NCI-H1105 treated with DMSO at 0.1 percent for 48 hours (cell line): ENCODE measurements at places on chromosomes 5 and 9.
A peak's percentile ranks its signal among the peaks of the same experiment; 100 is the strongest.

DNA sequence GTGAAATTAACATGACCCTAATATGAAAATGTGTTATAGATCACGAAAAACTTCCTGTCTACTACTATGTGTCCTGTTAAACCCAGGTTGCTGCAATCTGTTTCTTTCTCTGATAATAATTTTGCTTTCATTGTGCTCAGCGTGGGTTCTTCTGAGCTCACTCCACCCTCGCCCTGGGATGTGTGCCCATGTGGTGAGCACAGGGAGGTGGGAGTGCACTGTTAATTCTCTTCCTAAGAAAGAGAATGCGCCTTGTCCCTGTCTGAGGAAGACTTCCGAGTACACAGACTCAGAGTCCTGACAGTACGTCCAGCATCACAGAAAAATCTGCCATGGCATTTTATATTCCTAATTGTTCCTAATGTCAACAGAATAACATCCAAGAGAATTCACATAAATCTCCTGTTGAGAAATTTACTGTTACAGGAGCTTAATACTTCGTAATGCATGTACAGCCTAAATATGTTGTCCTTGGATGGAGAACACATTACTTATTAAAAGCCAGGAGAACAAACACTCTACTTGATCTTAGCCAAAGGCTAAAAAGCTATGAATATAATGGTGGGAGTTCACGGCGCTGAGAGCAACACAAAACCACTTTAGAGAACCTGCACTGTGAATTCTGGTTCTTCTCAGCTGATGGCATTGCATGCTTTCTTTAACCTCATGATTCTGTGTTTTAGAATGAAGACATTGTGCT lies 102.6 kb downstream of the PDE4D start:
- DNase-seq: no peak

DNA sequence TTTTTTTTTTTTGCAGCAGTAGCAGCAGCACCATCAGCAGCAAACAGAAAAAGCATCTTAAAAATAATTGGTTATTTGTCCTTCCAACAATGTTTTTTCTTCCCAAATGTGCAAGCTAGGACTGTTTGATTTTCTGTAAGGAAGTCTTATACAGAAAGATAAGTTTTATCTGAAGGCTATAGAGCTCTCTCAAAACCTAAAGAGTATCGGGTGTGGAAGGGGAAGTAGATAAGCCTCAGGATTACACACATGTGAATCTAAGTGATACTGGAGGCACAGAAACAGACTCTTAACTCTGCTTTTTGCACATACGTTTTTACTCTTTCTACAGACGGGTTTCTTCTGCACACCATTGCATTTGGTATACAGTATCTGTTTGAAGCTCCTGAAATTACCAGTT lies 184.4 kb upstream of the FTMT start:
- no peak for DNase-seq

GRCh38 chr9:131693651-131694597 lies 46.0 kb downstream of the RAPGEF1 start:
- DNase-seq: no peak

DNA sequence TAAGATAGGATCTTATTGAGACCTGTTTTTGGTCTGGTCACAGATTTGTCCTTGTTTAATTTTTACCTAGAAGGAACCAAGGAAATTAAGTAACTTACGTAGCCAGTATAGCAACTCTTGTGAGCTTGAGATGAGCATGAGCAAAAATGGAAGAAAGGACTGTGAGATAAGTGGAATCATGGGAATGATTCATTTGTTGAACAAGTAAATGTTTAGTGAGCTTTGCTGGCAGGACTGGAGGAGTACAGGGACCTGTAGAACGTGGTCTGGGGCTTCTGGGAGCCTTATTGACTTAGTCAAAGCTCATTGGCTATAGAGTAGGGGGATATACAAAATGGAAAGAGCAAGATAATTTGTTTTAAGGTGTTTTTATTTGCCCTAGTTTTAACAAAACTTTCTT lies 3.0 kb downstream of the RAD23B start:
- DNase-seq: no peak

DNA sequence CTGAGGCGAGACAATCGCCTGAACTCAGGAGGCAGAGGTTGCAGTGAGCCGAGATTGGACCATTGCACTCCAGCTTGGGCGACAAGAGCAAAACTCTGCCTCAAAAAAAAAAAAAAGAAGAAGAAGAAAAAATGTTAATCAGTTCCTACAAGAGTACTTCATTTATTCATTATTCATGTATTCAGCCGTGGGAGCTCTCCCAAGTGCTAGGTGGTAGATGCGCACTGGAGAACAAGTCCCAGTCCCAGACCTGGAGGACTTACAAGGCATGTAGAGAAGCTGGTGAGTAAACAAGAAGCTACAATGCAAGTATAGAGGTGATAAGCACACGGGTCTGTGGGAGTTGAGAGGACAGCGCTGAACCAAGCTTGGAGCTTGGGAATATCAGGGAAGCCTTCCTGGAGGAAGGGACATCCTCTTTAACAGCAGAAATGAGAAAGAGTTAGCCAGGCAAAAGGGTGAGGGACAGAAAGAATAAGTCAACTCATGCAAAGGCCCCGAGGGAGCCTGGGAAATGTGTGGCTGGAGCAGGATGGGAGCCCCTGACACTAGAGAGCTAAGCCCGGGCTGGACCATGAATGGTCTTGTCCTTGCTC lies 17.4 kb upstream of the AQP7 start:
- DNase-seq: no peak

- no peak for DNase-seq
Observed at GRCh38 chr9:126664900-126665643, 51.3 kb downstream of the LMX1B start.

DNA sequence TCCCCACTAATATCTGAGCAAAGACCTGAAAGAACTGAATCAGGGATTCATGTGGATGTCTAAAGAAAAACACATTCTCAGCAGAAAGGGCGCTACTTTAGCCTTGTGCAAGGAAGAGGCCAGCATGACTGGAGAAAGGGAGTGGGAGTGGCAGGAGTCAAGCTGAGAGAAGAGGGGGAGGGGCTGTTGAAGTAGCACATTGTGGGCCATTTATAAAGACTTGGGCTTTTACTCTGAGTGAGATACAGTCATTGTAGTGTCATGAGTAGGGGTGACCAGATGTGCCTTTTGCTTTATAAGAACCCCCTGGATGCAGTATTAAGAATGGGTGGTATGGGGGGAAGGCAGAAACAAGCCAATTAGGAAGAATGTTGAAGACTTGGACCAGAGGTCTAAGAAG lies 452.8 kb downstream of the ENC1 start:
- no peak for DNase-seq

- DNase-seq: no peak
Observed at GRCh38 chr5:43140286-43140685, 19.6 kb downstream of the ZNF131 start.

- no peak for DNase-seq
Observed at GRCh38 chr5:120137582-120137981, 326.5 kb upstream of the PRR16 start.

GRCh38 chr5:149581192-149581861 lies at the start of gene ARHGEF37:
Gene ARHGEF37, plus strand, starts transcription at chr5:149581498. Its CDS starts 16,272 bp downstream, at chr5:149597770.
- DNase-seq: peak; percentile 56

DNA sequence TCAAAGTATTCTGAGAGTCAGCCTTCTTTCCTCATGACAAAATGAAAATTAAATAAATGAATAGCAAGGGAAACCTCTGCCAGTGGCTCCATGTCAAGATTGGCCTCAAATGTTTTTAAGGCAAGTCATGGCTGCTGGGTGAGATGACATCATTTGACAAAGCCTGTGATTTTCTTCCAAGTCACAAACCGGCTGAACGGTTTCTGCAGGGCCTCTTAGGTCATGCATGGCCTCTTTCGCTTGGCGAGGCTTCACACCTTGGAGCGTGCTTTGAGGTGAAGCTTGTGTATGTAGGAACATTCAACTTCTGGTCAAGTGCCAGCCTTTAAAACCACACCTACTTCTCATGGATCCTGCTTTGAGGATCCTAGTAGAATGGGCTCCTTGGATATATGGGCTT lies 161.0 kb upstream of the ZNF618 start:
- DNase-seq: no peak

DNA sequence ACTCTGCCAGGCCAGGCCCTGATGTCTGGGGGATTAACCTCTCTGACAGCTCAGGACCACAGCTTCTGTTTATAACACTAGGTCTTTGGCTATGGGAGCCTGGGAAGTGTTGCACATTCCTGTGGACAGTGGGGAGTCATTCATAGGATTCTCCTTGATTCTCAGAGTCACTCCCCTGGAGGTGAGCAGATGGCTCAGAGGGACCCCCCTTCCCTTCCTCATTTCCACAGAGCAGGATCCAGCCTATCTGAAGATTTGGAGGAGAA lies 60.2 kb downstream of the NRG2 start:
- DNase-seq: no peak

GRCh38 chr5:80204808-80205614 lies 50.8 kb downstream of the SERINC5 start:
- no peak for DNase-seq

- DNase-seq: no peak
Observed at GRCh38 chr9:89225587-89225986, 47.0 kb upstream of the SHC3 start.

- no peak for DNase-seq
Observed at GRCh38 chr5:110784901-110785300, 46.1 kb downstream of the SLC25A46 start.

- no peak for DNase-seq
Observed at GRCh38 chr5:111681414-111682120, 75.4 kb downstream of the NREP start.

DNA sequence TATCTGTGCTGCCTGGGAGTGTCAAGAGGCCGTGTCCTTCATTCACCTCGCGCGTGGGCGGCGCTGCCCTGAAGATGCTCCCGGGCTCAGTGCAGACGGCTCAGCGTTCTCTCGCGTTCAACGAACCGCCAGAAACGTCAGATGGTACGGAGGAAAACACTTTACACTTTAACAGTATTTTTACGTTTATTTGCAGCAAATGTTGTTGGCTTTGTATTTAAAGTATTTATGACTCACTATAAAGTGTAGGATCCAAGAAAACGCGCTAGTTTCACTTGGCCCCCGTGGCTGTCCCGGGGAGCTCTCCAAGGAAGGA lies 544 bp upstream of the ERCC6L2 start:
- DNase-seq: peak; percentile 28

GRCh38 chr9:108311745-108312144 lies 544.0 kb downstream of the ACTL7B start:
- no peak for DNase-seq

GRCh38 chr5:57710126-57710525 lies 227.5 kb upstream of the ACTBL2 start:
- no peak for DNase-seq

GRCh38 chr5:56322592-56322991 lies 89.5 kb upstream of the ANKRD55 start:
- no peak for DNase-seq

DNA sequence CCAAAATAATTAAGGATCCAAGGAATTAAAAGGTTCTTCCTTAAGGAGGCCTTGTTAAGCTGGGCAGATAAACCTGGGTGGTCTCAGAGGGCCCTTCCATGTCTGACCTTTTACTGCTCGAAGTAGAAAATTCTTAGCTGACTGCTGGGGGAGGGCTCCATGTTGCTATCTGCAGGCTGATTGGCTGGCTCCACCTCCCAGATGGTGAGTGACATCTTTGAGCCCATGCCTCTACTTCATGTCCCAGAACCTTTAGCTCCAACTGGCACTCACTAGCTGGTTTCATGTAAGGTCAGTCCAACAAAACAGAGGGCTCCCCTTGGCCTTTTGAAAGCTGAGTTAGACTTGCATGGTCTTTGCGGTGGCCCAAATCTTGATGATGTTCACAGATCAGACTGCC lies 188.2 kb downstream of the PAX5 start:
- no peak for DNase-seq

DNA sequence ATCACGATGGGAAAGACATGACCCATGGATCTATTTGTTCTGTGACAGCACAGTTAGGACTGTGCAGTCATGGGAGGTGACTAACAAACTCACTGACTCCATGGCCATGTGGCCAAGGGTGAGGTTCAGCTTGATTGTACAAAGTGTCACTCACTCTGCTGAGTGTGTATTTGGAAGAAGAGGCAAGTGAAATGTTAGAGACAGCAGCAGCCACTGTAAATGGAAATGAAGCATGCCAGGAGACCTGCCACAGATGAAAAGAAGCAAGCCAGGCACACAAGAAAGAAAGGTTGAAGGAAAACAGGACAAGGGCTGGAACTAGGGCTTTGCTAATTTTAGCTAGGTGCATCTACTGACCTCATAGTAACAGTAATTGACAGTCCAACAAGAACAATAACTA lies 42.7 kb upstream of the PALM2AKAP2 start:
- DNase-seq: no peak

- no peak for DNase-seq
Observed at GRCh38 chr9:114403153-114403756, 15.5 kb upstream of the AKNA start.

GRCh38 chr9:137968235-137968634 lies 90.7 kb downstream of the CACNA1B start:
- no peak for DNase-seq

DNA sequence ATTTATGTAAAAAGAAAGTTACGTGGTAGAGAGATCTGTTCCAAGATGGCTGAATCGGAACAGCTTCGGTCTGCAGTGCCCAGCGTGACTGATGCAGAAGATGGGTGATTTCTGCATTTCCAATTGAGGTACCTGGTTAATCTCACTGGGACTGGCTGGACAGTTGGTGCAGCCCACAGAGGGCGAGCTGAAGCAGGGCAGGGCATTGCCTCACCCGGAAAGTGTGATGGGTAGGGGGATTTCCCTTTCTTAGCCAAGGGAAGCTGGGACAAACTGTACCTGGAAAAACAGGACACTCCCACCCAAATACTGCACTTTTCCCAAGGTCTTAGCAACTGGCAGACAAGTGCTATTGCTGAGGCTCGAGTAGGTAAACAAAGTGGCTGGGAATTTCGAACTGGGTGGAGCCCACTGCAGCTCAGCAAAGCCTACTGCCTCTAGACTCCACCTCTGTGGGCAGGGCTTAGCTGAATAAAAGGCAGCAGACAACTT lies 13.1 kb upstream of the HSD17B4 start:
- peak; percentile 4 for DNase-seq

GRCh38 chr9:113298924-113299770 lies 4.0 kb downstream of the RNF183 start:
- DNase-seq: peak; percentile 97

DNA sequence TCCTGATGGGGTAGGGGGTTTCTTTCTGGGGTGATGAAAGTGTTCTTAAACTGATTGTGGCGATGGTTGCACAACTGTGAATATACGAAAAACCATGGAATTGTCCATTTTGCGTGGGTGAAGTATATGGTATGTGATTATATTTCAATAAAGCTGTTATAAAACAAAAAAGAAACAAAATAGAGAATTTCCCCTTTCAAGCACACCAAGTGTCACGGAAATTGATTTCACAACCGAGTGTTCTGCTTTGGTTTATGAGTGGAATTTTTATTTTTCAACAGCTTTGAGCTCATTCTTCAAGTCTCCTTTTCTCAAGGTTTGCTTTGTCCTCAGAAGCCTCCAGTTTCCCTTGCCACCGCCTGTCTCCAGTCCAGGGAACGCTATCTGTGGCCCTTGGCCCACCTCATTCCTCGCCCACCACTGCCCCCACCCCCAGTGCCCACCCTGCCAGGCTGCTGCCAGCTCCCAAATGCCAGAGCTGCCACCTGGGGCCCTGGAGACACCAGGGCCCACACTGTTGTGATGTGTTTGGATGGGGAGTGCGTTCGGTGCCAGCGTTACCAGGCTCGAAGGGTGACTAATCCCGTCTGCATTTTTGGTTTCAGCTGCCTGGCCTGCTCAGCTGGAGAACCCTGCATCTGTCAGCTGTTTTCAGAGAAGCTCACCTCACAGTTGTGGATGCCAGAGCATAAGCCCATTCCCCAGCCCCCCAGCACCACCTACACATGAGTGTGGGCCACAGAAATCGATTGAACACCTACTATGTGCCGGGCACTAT lies 30.4 kb downstream of the DUSP1 start:
- no peak for DNase-seq

GRCh38 chr9:113474360-113475028 lies 11.0 kb downstream of the RGS3 start:
- DNase-seq: no peak

- DNase-seq: no peak
Observed at GRCh38 chr5:142615948-142616347, 69.9 kb downstream of the FGF1 start.
